CD4-positive, alpha-beta T cell (primary cell): ENCODE measurements at places on chromosomes 12 and 14.

DNA sequence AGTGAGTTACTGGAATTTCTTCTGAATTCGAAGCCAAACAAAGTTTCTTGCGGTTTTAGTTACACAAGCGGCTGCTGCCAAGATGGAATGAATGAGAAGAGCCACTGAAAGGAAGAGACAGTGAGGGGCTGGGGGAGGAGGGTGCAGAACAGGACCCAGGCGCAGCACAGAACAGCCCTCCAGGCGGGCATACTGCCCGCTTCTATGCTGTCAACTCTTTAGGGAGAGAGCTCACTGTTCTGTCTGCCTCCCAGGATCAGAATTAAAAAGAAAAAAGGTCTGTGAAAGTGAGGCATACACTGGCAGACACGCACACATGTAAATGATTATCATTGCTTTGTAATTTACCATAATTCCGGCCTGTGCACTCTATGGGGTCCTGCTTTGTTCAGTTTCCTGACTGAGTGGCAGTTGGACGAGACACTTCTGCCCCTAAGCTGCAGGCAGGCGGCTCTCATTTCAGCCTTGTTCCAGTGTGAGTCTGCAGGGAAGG, 231.6 kb downstream of the CACNA1C start:
- no peak for DNase-seq

DNA sequence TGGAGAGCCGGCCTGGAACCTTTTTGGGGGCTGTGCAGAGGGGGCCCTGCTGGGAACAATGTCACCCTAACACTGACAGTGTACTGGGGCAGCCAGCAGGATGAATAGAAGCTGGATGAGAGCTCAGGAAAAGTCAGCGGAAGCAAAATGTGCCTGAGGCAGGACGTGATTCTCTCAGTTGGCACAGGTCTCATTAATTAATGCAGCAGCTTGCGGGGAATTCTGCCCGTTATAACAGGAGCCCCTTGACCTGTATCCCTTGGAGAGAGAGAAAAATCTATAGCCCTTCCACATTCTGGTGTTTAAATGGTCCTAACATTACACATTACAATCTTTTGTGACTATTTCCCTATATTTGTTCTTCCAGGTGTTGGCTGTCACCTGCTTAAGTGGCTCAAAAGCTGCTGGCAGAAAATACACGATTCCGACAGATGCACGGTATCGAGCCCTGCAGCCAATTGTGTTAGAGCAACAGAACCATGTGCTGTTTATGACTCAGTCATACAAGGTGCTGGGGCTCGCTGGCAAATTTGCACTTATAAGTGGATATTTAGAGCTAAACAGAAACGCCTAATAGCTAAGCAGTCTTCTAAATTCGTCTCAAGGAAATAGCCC, 854.7 kb downstream of the AACS start:
- DNase-seq, result no peak

GRCh38 chr14:95891742-95892141, 15.1 kb downstream of the TUNAR start:
- DNase-seq, result no peak

GRCh38 chr12:104510873-104511440, 54.2 kb downstream of the CHST11 start:
- no peak for DNase-seq

GRCh38 chr14:35470755-35471154, 63.2 kb upstream of the INSM2 start:
- no peak for DNase-seq
